ENCODE measurements at places on chromosomes 12 and 14.
A peak's percentile ranks its signal among the peaks of the same experiment; 100 is the strongest.

GRCh38 chr12:109583733-109584132, 10.1 kb downstream of the MVK start:
- H3K27ac ChIP-seq = no peak overlapping the region
- H3K4me1 ChIP-seq = no peaks in the 10 kb centered on the region
- H3K27me3 ChIP-seq = no peaks in the 10 kb centered on the region
- peaks cover 77% of the 10 kb centered on the region for H3K36me3 ChIP-seq
- no peak for ATAC-seq
- no peak overlapping the region for H3K4me3 ChIP-seq

GRCh38 chr12:122085591-122085990, 7.0 kb downstream of the MLXIP start:
- H3K4me1 ChIP-seq = peaks cover 74% of the 10 kb centered on the region
- H3K4me3 ChIP-seq = no peak overlapping the region
- ATAC-seq = no peak
- no peaks in the 10 kb centered on the region for H3K27me3 ChIP-seq
- H3K36me3 ChIP-seq = peaks cover 34% of the 10 kb centered on the region

DNA sequence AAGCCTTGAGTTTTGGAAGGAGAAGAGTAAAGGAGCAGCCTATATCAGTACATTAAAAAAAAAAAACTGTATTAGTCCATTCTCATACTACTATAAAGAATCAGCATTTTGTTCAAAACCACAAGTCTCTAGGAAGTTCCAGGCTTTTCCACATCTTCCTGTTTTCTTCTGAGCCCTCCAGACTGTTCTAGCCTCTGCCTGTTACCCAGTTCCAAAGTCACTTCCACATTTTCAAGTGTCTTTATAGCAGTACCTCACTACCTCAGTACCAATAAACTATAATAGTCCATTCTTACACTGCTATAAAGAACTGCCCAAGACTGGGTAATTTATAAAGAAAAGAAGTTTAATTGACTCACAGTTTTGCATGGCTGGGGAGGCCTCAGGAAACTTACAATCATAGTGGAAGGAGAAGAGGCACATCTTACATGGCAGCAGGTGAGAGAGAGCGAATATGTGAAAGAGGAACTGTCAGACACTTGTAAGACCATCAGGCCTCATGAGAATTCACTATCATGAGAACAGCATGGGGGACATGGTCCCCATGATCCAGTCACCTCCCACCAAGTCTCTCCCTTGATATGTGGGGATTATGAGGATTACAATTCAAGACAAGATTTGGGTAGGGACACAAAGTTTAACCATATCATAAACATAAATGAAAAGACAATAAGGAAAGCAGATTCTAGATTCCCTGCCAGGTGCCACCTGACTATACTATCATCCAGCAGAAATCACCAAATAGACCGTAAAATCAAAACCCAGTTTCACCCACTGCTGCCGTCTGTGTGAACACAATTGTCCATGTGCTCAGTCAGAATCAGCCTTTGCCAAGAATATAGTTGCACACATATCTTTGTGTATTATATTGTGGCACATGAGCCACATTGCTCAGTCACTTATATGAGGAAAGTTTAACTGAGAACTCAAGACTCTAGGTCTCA, 27.8 kb downstream of the TOGARAM1 start:
- H3K27ac ChIP-seq = no peak overlapping the region
- no peaks in the 10 kb centered on the region for H3K27me3 ChIP-seq
- no peak overlapping the region for H3K4me3 ChIP-seq
- H3K36me3 ChIP-seq = peaks cover 20% of the 10 kb centered on the region
- no peak for ATAC-seq

DNA sequence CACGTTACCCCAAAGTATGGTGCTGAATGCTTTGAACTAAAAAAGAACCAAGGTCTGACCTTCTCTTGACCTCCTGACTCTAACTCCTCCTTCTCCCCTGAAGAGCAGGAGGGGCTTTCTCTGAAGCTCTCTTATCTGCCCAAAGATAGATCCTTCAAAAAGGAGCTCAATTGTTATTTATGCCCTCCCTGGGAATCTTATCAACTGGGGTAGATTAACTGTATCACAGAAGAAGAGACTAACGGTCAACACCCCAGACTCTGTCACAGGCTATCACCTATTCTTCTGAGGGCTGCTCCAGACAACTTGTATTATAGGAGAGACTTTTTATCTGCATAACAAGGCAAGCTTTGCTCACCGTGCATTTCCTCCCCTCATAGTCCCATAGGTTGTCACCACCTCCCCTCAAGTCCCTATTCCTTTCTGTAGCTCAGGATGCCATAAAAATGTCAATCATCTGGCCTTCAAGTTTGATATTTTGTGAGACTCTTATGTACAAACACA, 86.6 kb downstream of the PAPLN start:
- no peaks in the 10 kb centered on the region for H3K27me3 ChIP-seq
- H3K4me1 ChIP-seq = peaks cover 6% of the 10 kb centered on the region
- H3K4me3 ChIP-seq = no peak overlapping the region

GRCh38 chr12:64172143-64172970, 49.7 kb downstream of the KICS2 start:
- H3K27ac ChIP-seq = no peak overlapping the region
- H3K4me3 ChIP-seq = no peak overlapping the region
- H3K36me3 ChIP-seq = peaks cover 4% of the 10 kb centered on the region
- no peaks in the 10 kb centered on the region for H3K4me1 ChIP-seq
- H3K27me3 ChIP-seq = no peaks in the 10 kb centered on the region

GRCh38 chr12:122835750-122836026, 431 bp downstream of the HIP1R start:
- peak overlapping the region; percentile 96 for H3K27ac ChIP-seq
- H3K4me3 ChIP-seq = peak overlapping the region; percentile 96
- H3K27me3 ChIP-seq = no peaks in the 10 kb centered on the region
- peaks cover 55% of the 10 kb centered on the region for H3K4me1 ChIP-seq

DNA sequence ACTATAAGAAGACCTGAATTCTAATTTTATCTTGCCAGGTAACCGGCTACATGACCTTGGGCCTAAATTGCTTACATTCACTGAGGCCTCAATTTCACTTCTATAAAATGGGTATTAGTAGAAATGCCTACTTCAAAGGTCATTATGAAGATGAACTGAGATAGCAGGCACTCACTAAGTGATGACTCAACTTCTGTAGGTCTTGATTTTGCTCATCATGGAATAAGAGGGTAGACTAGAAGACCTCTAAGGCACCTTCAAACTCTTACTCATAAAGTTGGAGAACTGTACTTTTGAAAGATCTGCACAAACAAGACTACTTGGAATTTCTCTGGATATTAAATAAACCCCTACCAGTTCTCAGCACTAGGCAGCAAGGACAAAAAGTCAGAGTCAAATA, 39.3 kb upstream of the FRMD6 start:
- H3K4me3 ChIP-seq = no peak overlapping the region
- no peaks in the 10 kb centered on the region for H3K36me3 ChIP-seq
- ATAC-seq = no peak
- peaks cover 18% of the 10 kb centered on the region for H3K27me3 ChIP-seq
- H3K27ac ChIP-seq = no peak overlapping the region
- no peaks in the 10 kb centered on the region for H3K4me1 ChIP-seq

- ATAC-seq = no peak
- H3K4me3 ChIP-seq = no peak overlapping the region
- H3K4me1 ChIP-seq = peaks cover 14% of the 10 kb centered on the region
- H3K27me3 ChIP-seq = no peaks in the 10 kb centered on the region
- H3K36me3 ChIP-seq = peaks cover 26% of the 10 kb centered on the region
Measured at GRCh38 chr12:4486980-4487379, 41.4 kb upstream of the FGF6 start.

DNA sequence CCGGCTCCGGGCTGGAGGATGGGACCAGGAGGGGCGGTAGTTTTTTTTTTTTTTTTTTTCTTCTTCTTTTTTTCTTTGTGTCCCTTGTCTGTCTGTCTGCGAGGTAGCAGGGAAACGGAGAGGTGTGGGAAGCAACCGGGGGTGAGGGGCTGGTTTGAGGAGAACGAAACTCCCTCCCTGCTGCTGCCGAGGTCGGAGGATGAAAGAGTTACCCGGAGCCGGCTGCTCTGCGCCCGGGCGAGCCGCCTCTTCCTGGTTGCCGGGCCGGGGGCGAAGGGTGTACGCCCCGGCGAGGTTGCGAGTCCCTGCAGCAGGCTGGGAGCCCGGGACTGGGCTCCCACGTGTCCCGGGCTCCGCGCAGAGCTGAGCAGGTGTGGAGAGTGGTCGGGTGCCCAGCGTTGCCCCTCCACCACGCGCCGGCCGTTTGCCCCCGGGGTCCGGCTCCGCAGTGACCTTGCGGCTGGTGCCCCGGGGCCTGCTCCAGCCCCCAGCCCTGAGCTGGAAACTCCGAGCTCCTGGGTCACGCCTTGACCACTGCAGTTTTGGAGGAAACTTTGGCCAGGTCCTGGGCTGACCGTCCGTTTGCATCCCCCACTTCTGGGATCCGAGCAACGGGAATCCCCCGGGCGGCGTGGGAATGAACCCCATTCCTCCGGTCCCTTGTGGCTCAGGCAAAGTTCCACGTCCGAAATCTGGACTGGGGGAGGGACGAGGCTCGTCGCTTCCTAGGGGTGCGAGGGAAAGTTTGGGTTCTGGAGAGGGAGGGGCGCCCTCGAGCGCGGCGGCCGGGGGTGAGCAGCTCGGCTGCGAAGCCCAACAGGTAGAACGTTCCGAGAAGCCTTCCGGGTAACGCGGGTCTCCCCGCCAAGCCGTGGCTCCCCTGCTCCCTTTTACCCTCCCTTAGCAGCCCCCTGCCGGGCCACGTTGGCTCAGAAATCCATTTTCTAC, 1.3 kb downstream of the CHST11 start:
- H3K36me3 ChIP-seq = peaks cover 15% of the 10 kb centered on the region
- H3K4me3 ChIP-seq = peak overlapping the region; percentile 99
- ATAC-seq = peak; percentile 40
- peaks cover 53% of the 10 kb centered on the region for H3K4me1 ChIP-seq
- peak overlapping the region; percentile 92 for H3K27ac ChIP-seq

DNA sequence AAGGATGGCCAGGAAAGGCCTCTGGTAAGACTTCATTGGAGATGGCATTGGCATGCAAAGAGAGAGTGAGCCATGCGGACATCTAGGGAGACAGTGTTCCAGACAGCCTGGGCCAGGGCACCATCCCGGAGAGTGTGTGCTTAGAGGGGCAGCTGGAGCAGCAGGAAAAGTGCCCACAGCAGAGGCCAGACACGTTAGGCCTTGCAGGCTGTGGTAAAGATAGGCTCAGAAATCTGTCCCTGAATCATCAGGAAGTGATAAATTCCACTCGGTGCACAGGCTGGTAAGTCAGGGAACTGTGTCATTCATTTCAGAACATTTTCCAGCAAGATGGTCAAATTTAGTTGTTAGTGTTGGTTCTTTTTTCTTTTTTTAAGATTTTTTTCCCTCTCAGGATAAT, 8.8 kb downstream of the GALNT16 start:
- H3K36me3 ChIP-seq = no peaks in the 10 kb centered on the region
- H3K4me1 ChIP-seq = peaks cover under 1% of the 10 kb centered on the region
- peaks cover 22% of the 10 kb centered on the region for H3K27me3 ChIP-seq
- no peak for ATAC-seq

- peaks cover 30% of the 10 kb centered on the region for H3K27me3 ChIP-seq
- no peaks in the 10 kb centered on the region for H3K36me3 ChIP-seq
- no peak overlapping the region for H3K27ac ChIP-seq
- ATAC-seq = no peak
- no peak overlapping the region for H3K4me3 ChIP-seq
Measured at GRCh38 chr12:128266086-128266485, 884 bp upstream of the TMEM132C start.

DNA sequence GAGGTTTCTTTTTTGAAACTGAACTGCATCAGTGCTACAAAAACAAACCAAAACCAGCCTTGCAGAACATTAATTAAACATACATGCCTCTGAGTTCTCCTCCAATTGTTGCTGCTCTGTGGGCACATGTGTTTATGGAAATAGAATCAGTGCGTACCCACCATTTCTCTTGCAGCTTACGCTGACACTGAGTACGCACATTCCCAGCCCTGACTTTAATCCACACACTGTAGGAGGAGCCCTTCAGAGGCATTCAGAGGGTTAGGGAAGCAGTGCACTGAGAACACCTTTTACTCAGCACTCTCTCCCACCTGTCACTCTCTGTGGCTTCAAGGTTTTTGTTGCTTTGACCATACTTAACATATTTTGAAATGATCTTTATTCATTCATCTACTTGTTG, 250.5 kb upstream of the PWP1 start:
- H3K36me3 ChIP-seq = no peaks in the 10 kb centered on the region
- H3K4me3 ChIP-seq = no peak overlapping the region
- peaks cover 4% of the 10 kb centered on the region for H3K27me3 ChIP-seq
- no peaks in the 10 kb centered on the region for H3K4me1 ChIP-seq

DNA sequence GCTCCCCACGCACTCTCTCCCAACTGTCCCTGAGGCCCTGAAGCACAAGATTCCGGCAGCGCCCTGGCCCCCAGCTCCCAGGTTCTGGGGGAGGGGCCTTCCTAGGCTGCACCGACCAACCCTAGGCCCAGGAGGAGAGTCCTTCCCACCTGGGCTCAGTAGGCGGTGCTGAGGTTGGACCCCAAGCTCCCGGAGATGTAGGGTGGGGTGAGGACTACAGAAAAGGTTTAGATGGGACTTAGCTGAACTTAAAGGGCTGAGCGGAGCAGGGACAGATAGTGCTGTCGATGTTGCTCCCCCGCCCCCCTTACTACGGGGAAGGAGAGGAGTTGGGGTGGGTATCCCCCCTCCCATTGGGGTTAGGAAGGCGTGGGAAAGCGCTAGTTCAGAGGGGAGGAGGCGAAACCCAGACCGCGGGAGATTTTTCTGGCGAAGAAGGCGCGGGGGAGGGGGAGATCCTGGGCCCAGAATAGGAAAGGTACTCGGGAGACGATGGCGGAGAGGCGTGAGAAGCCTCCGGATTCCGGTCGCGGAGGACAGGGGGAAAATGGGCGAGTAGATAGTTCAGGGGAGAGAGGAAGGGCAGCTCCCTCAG, 4.2 kb upstream of the BAZ2A start:
- no peaks in the 10 kb centered on the region for H3K27me3 ChIP-seq
- peak overlapping the region; percentile 90 for H3K4me3 ChIP-seq
- peaks cover 71% of the 10 kb centered on the region for H3K4me1 ChIP-seq
- no peak for ATAC-seq
- peak overlapping the region; percentile 90 for H3K27ac ChIP-seq

- peaks cover 44% of the 10 kb centered on the region for H3K4me1 ChIP-seq
- H3K27ac ChIP-seq = peak overlapping the region; percentile 100
- peaks cover 5% of the 10 kb centered on the region for H3K36me3 ChIP-seq
- no peak for ATAC-seq
- no peaks in the 10 kb centered on the region for H3K27me3 ChIP-seq
Measured at GRCh38 chr12:62601765-62602164, 135.1 kb downstream of the MON2 start.

- H3K4me3 ChIP-seq = no peak overlapping the region
- H3K4me1 ChIP-seq = no peaks in the 10 kb centered on the region
- no peak overlapping the region for H3K27ac ChIP-seq
- ATAC-seq = no peak
- peaks cover 12% of the 10 kb centered on the region for H3K27me3 ChIP-seq
Measured at GRCh38 chr14:55891692-55892091, 226.5 kb upstream of the PELI2 start.

DNA sequence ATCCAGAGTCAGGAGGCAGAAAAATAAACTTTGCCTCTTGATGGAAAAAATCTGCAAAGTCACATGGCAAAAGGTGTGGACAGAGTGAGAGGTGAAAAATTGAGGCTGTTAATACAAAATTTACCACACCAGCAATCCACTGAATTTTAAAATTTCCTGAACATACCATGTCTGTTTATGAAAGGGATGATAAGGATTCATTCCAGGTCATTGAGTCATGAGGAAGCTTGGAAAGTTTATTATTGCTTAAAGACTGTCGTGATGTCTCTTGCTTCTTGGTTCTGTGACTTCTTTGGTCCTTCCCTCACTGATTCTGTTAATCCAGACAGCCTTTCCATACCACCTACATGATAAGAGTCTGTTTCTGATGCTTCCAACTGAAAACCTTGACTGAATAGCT, 73.2 kb downstream of the TTC6 start:
- H3K27me3 ChIP-seq = no peaks in the 10 kb centered on the region
- H3K36me3 ChIP-seq = no peaks in the 10 kb centered on the region
- no peaks in the 10 kb centered on the region for H3K4me1 ChIP-seq
- ATAC-seq = no peak
- H3K4me3 ChIP-seq = no peak overlapping the region
